ENCODE measurements at places on chromosomes 4 and X. TPM values are rescaled to one million over a fixed set of nuclear protein-coding genes. Genes with fewer than 3 reads are reported as not detected.

The XKRX gene
- not detected for total RNA-seq

The DAPP1 gene
- total RNA-seq, result 0.51 TPM

The CCNA2 gene
- 0.81 TPM for total RNA-seq

The CCDC158 gene
- 0.22 TPM for total RNA-seq

DNA sequence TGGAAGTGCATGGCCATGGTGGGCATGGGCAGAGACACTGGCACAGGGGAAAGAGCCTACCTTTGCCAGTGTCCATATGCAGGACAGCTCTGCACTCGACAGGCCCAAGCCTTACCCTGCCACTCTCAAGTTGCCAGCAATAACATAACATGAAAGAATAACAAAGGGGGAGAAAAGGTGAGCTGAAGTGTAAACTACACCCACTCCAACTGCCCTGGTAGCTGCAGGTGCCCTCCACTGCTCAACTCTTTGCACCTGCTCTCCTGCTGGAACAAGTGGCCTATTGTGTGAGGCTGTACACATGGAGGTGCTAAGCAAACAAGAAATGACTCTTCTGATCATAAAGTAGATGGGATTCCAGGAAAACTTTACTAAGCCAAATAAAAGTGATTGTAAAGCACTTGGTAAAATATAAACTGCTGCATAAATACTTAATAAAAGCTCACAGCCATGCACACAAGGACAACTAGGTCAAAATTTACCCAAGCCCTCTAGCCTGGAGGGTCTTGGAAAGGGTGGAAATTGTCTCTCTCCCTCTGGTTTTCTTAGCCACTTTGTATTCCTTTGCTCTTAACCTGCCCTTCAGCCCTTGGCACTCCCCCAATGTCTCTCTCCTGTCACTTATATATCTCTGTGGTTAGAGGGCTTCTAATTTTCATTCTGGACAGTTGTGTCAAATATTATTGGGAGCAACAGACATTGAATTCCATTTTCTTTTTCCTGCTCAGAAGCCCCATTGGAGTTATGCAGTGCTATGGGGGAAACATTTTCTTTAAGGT is 261.2 kb upstream of the GPC4 start:
- no peak for DNase-seq

DNA sequence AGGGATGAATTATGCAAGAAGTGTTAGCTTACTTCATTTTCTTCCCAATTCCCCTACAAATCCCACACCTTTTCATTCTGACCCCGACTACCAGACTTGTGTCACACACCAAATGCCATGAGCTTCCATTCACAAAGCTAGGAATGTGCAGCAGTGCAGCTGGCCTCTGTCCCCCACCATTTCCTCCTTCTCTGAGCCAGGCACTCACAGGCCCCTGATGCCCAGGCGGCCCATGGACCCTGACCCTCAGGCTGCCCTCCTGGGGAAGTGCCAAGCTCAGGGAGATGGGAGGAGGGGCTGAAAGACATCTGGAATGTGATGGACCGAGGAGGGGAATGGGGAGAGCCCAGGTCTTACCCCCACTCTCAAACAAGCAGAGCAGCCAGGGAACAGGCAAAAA is 67.0 kb upstream of the BCOR start:
- no peak for DNase-seq

GRCh38 chr4:17966312-17966711 is 55.2 kb downstream of the LCORL start:
- DNase-seq, result no peak

GRCh38 chrX:66601522-66601921 is 37.4 kb downstream of the EDA2R start:
- no peak for DNase-seq

DNA sequence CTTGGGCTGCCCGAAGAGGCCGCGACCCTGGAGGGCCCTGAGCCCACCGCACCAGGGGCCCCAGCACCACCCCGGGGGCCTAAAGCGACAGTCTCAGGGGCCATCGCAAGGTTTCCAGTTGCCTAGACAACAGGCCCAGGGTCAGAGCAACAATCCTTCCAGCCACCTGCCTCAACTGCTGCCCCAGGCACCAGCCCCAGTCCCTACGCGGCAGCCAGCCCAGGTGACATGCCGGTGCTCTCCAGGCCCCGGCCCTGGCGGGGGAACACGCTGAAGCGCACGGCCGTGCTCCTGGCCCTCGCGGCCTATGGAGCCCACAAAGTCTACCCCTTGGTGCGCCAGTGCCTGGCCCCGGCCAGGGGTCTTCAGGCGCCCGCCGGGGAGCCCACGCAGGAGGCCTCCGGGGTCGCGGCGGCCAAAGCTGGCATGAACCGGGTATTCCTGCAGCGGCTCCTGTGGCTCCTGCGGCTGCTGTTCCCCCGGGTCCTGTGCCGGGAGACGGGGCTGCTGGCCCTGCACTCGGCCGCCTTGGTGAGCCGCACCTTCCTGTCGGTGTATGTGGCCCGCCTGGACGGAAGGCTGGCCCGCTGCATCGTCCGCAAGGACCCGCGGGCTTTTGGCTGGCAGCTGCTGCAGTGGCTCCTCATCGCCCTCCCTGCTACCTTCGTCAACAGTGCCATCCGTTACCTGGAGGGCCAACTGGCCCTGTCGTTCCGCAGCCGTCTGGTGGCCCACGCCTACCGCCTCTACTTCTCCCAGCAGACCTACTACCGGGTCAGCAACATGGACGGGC is 579 bp downstream of the ABCD1 start:
- DNase-seq, result no peak

- no peak for DNase-seq
These were observed 23.2 kb downstream of the TNIP3 start for GRCh38 chr4:121140716-121141460.

- DNase-seq, result no peak
These were observed 241.3 kb downstream of the NR3C2 start for GRCh38 chr4:148200960-148201359.

DNA sequence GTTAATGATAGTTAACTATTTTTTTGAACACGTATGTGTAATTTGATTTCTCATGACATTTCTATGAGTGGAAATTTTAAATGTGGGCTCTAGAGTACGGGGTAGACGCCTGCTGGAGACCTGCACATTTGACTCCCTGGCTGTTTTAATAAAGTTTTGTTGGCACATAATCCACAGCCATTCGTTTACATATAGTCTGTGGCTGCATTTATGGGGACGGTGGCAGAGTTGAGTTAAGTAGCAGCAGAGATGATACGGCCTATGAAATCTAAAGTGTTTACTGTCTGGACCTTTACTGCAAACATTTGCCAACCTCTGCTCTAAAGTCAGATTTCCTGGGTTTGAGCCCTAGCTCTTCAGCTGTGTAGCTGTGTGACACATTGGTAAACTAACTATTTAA is 118.8 kb downstream of the CHRNA9 start:
- no peak for DNase-seq

Data from Right ventricle myocardium superior (tissue), 1 donor.